ENCODE measurements at places on chromosomes 5 and 9.
A peak's percentile ranks its signal among the peaks of the same experiment; 100 is the strongest.

- peak; percentile 16 for DNase-seq
Measured at GRCh38 chr9:13665418-13666066, 386.1 kb upstream of the MPDZ start.

- no peak for DNase-seq
Measured at GRCh38 chr9:18936094-18936871, 96.7 kb downstream of the SAXO1 start.

DNA sequence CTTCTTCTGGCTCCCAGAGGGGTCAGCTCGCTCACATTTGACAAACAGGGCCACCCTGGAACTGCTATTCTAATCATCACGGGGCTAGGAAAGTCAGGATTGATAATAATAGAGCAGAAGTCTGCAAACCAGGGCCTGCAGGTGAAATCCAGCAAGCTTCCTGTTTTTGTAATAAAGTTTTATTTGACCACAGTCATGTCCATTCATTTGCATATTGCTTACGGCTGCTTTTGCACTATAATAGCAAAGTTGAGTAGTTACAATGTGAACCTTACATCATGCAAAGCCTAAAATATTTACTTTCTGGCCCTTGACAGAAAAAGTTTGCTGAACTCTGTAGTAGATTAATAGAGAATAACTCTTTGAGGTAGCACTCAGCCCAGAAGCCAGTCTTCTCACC lies 63.2 kb upstream of the CTXN3 start:
- DNase-seq, result no peak

GRCh38 chr9:113095561-113095960 lies 39.0 kb upstream of the ZFP37 start:
- no peak for DNase-seq

- DNase-seq, result no peak
Measured at GRCh38 chr5:68343421-68343826, 127.9 kb downstream of the PIK3R1 start.

- no peak for DNase-seq
Measured at GRCh38 chr5:162301356-162301755, 233.8 kb downstream of the GABRG2 start.

DNA sequence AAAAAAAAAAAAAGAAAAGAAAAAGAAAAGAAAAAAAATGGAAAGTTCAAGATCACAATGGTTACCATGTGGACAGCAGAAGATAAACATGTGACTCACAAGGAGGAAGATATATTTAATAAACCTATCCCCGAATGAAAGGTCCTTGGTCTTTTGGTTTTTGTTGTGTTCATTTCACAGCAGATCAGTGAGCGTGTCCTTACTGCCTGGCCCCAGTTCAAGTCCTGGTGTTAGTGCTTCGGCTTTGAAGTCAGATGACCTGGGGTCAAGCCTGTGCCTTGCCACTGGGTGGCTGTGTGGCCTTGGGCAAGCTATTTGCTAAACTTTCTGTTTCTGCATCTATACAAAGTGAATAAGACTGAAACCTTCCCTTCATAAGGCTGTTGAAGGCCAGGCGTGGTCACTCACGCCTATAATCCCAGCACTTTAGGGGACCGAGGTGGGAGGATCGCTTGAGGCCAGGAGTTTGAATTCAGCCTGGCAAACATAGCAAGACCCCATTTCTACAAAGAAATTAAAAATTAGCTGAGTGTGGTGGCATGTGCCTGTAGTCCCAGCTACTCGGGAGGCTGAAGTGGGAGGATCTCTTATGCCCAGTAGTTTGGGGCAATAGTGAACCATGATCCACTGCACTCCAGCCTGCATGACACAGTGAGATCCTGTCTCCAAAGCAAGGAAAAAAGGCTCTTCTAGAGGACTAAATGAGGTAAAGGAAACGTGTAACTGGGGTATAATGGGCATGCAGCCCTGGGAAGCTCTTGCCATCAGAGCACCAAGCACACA lies 94.5 kb upstream of the SPATA31D4 start:
- DNase-seq, result no peak

- no peak for DNase-seq
Measured at GRCh38 chr5:135561266-135561665, 17.5 kb downstream of the CXCL14 start.

GRCh38 chr9:95103281-95103771 lies 214.2 kb downstream of the FANCC start:
- DNase-seq, result no peak

- no peak for DNase-seq
Measured at GRCh38 chr5:110075656-110076055, 385.9 kb downstream of the MAN2A1 start.

DNA sequence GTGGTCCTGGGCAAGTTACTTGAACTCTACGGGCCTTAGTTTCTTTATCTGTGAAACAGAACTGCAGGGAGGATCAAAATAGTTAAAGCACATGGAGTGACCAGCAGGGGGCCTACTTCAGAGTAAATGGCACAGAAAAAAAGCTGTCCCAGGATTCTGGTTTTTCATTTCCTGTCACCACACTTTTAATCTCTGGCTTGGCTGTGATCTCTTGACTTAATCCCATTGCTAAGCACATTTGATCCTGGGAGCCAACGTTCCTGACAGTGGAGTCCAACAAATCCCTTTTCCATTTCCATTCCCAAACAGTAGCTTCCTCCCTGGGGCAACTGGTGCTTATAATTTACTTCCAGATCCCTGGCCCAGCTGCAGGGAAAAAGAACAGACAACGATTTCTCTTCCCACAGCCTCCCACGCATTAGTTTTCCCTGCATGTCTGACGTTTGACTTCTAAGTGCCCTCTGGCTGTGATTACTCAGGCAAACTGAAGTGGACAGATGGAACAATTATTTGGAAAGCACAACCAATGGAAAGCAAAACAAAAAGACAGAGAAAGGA lies 136.5 kb upstream of the STK32A start:
- DNase-seq, result peak; percentile 25

- DNase-seq, result no peak
Measured at GRCh38 chr9:135811801-135812200, 95.5 kb downstream of the CAMSAP1 start.

GRCh38 chr5:147547730-147548129 lies 37.9 kb upstream of the DPYSL3 start:
- DNase-seq, result no peak

GRCh38 chr5:81181576-81182316 lies 51.4 kb upstream of the CKMT2 start:
- DNase-seq, result peak; percentile 61

DNA sequence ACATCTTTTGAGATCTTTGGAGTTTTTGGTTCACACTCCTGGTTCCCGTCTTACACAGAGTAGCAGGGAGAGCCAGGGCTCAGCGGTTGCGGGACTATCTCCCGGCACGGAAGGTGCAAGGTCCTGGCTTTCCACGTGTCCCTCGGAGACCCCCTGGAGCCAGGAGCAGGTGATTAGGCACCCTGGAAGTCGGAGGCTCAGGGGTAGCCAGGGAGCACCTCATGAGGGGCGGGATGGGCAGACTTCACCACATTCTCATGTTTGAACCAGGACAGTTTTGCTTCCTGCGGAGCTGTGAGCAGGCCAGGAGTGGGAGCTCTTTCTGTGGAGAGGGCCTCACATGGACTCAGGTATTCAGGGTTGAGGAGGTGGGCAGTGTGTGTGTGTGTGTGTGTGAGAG lies 273.7 kb upstream of the IRX1 start:
- DNase-seq, result no peak

- peak; percentile 75 for DNase-seq
Measured at GRCh38 chr5:96876292-96876850, at the start of gene ERAP2. Gene ERAP2 (plus strand): TSS chr5:96876500. CDS start chr5:96879686, 3,186 bp downstream.

- no peak for DNase-seq
Measured at GRCh38 chr9:123651871-123652270, 278.1 kb downstream of the DENND1A start.

DNA sequence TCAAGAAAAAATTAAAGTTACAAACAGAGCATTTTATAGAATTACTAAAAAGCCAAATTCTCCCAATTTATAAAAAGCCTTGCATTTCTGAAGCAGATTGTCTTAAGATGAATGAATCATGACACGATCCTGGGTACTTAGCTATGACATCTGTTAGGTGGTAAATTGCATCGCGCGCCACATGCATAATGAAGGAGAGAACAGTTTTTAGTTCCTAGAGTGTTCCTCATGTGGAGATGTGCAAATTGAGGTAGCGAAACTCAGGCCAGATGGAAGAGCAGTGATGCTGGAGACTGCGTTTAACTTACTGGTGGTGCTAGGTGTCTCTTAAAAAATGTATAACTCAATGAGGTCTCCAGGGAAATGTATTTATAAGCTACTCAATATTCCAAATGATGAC lies 516.1 kb downstream of the EFNA5 start:
- no peak for DNase-seq

DNA sequence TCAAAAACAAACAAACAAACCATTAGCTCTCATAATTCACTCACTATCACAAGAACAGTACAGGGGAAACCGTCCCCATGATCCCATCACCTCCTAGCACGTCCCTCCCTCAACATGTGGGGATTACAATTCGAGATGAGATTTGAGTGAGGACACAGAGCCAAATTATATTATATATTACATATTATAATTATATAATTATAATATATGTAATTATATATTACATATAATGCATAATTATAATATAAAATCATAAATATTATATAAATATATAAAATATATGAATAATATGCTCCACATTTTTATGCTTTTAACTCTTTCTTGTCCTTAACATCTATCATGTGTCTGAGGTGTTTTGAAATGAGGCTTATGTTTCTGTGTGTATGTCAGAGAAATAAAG lies 3.4 kb upstream of the C9 start:
- DNase-seq, result no peak

DNA sequence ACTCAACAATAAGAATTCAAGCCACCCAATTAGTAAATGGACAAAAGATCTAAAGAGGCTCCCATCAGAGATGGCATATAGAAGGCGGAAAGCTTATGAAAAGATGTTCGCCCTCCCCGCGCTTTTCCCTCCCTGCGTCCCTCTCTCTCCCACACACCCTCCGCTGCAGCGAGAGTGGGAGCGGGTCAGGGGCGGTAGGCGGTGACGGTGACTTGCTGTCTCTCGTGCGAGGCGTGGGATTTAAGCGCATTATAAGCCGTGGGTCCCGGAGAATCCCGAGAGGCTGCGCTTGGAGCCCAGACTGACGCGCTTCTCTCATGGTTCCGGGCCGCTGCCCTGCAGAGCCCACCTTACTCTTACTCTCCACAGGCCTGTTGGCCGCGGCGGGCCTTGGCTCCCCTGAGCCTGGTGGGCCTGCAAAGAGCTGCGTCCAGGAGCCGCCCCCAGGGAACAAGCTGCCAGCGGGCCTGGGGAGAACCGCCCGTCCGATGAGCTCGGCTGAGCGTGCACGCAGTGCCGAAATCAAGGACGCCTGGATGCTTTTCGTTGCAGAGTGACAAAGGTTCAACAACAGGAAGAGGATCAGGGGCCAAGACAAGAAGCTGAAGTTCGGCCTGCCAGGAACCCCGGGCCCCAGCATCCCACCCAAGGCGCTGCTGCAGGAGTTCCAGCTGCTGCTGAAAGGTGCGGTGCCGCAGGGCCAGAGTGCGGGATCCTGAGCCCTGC lies 42.6 kb upstream of the BICD2 start:
- DNase-seq, result no peak

DNA sequence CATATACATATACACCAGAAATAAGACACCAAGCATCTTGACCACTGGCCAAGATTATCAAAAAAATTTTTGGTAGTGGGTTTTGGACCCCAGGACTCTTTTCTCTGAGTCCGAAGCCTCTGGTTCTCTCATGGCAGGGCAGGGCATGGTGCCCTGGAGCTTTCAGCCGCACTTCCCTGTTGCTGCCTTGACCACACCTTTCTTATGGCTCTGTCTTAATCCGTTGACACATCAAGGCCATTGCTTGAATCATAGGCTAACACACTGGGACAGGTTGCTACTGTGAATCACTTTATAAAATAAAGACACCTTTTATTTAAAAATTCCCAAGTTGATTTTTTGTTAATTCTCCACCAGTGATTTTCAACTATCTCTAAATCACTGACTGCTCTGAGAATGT lies 45.4 kb upstream of the CAST start:
- DNase-seq, result no peak

GRCh38 chr9:36306471-36307306 lies 48.4 kb upstream of the GNE start:
- peak; percentile 36 for DNase-seq

DNA sequence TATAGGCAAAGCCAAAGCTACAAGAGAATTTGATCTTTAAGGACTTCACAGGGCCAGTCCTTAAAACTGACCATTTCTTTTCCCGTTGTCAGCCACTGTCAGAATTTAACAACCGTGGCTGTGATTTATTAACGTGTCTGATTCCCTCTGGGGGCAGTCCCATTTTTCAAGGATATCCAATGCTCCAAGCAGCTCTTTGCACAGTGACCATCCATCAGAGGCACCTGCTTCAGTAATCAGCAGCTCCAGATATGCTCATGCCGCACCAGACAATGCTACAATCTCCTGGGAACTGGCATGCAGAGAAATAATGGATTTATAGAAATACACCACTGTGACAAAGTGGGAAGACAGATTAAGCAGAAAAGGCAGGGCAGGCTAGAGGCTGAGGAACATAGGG lies 163.3 kb upstream of the PPP1R2B start:
- DNase-seq, result no peak

GRCh38 chr9:72327631-72328030 lies 37.4 kb downstream of the ZFAND5 start:
- no peak for DNase-seq

DNA sequence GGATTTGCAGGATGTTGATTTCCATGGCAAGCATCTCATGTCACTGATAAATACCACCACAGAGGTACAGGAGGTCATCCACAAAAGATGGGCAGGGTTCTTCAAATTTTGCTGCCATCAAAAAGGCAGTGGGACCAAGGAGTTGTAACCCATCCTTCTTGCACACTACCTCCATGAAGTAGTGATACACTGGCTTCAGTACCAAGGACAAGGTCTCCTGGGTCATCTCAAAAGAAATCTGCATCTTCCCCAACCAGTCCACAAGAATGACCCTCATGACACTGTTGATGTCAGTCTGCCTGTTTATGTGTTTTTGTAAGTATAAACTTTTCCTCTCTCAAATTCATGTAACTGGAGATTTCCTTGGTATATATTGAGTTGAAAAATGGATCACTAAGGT lies 298.2 kb downstream of the CDH9 start:
- no peak for DNase-seq

- no peak for DNase-seq
Measured at GRCh38 chr9:88950341-88951154, 40.7 kb upstream of the S1PR3 start.

DNA sequence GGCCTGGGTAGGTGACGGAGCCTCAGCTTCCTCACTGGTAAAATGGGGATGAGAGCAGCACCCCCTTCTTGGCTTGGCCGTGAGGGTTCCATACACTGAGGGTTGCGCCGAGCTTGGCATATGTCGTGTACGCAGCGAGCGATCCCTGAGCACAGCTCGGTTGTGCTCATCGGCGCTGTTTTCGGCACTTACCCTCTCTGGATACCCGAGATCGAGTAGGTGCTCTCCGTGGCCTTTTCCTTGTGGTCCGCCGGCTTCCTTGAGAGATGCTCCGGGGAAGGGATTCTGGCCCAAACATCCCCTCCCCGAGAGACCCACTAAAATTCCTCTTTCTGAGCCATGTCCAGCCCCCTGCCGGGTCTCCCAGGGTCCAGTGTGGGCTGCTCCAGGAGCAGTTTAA lies 40.0 kb upstream of the HMCN2 start:
- no peak for DNase-seq

GRCh38 chr5:31630931-31631330 lies 8.0 kb upstream of the PDZD2 start:
- no peak for DNase-seq

- no peak for DNase-seq
Measured at GRCh38 chr9:1972672-1973071, 42.5 kb upstream of the SMARCA2 start.
